ENCODE measurements at places on chromosomes 5 and 9.

DNA sequence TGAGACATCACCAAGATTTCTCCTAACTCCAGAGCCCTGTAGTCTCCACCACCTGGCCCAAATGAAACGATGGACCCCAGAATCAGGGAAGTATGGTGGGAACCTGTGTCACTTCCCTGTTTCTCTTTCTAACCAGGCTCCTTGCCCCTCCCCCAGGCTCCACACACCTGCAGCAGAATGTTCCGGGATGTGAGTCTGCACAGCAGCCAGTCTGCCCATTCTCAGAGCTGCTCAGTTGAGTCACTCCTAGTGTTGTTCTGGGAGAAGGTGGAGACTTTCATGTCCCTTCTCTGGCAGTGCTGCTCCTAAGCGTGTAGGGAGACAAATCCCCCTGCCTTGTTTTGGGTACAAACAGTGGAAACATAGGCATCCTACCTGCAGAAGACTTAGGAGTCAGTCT is 76.0 kb upstream of the XPA start:
- no peak for DNase-seq

DNA sequence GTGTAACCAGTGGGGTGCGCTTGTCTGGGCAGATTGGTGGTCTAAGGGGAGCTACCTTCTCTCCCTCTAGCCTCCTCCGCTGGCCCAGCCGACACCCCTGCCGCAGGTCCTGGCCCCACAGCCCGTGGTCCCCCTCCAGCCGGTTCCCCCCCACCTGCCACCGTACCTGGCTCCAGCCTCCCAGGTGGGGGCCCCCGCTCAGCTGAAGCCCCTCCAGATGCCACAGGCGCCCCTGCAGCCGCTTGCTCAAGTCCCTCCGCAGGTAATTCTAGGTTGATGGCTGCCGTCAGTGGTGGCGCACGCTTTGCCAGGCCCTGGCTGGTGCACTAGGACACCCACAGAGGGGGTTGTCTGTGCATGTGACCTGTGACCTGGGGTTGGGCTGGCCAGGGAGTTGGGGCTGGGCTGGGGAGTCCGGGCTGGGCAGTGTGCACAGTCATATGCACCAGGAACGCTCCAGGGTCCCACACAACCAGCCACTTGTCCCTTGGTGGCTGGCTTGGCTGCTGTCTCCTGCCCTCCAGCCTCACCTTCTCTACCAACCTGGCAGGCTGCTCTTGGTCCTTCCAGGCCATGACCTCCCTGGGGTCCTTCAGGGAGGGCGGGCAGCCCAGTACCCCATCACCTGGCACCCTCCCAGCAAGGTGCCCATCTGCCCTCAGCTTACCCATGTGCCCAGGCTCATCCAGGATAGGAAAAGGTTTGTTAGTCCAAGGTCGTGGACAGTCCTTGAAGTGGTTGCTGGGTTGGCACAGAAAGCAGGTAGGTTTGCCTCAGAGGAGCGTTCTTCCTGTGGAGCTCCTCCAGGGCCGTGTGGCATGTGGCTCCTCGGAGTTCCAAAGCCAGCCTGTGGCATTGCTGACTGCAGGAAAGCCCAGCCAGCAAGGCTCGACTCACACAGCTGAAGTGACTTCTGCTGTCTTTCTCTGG is 73.2 kb downstream of the WNK2 start:
- DNase-seq = no peak

- no peak for DNase-seq
Observed at GRCh38 chr9:31084350-31084749, 1300.1 kb upstream of the ACO1 start.

DNA sequence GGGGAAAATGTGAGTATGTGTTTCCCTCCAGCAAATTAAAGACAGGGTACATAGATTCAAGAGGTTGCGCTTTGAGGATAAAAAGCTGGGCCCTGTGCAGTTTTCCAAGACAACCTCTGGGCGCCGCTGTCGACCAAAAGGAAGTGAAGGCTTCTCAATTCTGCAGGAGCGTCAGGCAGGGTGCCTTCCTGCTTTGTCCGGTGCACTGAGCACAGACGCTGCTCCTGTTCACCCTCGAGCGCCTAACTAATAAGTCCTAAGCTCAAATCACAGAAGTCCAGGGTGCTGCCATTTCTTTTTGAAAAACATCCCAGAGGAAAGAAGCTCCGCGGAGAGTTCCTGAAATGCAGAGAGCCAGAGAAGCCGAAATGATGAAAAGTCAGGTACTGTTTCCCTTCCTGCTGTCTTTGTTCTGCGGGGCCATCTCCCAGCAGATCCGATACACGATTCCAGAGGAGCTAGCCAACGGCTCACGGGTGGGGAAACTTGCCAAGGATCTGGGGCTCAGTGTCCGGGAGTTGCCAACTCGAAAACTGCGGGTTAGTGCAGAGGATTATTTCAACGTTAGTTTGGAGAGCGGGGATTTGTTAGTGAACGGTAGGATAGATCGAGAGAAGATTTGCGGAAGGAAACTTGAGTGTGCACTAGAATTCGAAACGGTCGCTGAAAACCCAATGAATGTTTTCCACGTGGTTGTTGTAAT is at the start of gene PCDHGB1:
PCDHGB1 (plus strand) TSS at position 183 of the 703 bp plus-strand sequence; CDS start at position 345, 162 bp downstream.
- DNase-seq = no peak

- DNase-seq = no peak
Observed at GRCh38 chr5:133863857-133864585, 104.4 kb downstream of the C5orf15 start.
